ENCODE measurements at places on chromosomes 12 and 14. TPM values are rescaled to one million over a fixed set of nuclear protein-coding genes. Genes with fewer than 3 reads are reported as not detected.

TSPAN11 gene
- total RNA-seq: 0.48 TPM

LRTM2 gene
- total RNA-seq: not detected

MTHFD1 gene
- total RNA-seq: 48.5 TPM

DNA sequence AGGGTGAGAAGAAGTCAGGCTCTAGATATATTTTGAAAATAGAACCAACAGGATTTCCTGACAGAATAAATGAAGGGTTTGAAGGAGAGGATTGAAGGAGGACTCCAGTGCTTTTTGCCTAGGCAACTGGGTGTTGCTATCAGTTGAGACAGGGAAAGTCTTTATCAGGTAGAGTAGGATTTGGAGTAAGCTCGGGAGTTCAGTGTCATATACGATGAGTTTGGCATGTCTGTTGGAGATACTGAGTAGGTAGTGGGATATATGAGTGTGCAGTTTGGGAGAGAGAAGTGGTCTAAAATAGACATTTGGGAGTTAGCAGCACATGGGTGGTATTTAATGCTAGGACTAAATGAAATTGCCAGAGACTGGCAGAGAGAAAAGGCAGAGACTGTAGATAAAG is 141.2 kb downstream of the SAMD4A start:
- DNase-seq: no peak
- H3K27ac ChIP-seq: no peak overlapping the region
- H3K27me3 ChIP-seq: no peaks in the 10 kb centered on the region
- no peaks in the 10 kb centered on the region for H3K36me3 ChIP-seq
- H3K4me1 ChIP-seq: peaks cover 10% of the 10 kb centered on the region

DNA sequence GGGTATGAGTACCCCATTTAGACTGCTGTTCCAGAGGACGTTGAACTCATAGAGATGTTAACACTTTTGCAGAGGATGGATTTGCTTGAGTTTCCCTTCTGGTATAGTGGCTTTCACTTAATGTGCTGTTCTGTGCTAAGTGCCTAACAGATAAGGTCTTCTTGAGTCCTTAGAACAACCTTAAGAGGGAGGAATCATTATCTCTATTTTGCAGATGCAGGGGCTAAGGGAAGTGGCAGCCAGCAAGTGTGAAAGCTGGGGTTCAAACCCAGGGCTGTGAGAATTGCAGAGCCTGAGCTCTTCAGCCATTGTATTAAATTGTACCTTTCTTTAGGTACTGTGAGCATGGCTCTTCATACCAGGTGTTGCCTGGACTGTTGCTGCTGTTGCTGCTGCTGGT is 122.1 kb upstream of the NRXN3 start:
- no peaks in the 10 kb centered on the region for H3K27me3 ChIP-seq
- H3K4me3 ChIP-seq: no peak overlapping the region
- DNase-seq: no peak
